ENCODE measurements at places on chromosomes 11 and 22.
A peak's percentile ranks its signal among the peaks of the same experiment; 100 is the strongest.

DNA sequence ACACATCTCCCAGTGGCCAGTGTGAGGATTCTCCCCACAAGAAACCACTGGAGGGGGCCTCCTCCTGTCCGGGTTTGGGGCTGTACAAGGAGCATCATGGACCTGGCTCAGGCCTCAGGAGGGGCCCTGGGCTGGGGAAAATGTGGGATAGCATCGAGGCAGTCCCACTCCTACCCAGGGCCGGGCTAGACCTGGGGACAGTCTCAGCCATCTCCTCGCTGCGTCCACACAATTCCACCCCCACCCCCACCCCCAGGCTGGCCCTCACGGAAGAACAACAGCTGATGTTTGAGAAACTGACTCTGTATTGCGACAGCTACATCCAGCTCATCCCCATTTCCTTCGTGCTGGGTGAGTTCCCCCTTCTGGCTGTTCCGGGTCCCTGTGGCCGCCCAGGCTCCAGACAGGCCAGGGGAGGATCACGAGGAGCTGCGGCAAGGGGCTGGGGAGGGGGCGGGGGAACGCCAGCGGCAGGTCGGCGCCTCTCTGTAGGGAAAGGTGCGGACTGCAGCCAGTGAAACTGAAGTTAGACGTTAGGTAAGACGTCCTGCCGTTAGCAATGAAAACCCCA is 4.8 kb downstream of the BEST1 start:
- DNase-seq: peak; percentile 88

- no peak for DNase-seq
These were observed 3.7 kb upstream of the XKR3 start for GRCh38 chr22:16828876-16829275.

GRCh38 chr11:60863550-60864521 is 3.5 kb upstream of the ZP1 start:
- DNase-seq: no peak

DNA sequence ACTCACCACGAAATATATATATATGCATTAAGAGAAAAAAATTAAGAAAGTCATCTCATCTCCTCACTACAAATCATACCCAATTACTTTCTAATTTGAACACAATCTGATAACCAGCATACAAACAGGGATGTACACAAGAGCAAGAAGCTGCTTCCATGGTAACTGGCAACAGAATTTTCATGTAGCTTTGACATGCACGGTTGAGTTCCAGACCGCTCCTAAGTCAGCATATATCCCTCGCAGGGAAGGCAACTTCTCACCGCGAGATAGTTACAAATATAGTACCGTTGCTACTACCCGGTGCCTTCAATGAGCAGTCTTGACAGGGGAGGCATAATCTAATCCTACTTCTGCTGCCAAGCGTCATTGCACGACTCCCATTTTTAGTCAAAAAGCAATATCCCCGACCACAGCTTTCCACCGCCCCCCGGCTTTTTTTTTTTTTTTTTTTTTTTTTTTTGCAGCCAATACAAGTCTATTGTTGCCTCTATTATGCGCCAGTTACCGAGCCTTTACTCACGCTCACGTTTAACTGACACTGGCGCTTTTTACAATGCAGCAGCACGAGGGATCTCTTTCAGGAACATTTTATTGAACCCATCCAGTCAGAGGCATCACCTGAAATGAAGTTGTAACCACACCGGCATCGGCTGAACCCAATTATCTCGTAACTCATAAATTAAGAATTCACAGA is 2.2 kb downstream of the CADM1 start:
- DNase-seq: no peak

GRCh38 chr22:29541845-29542244 is 11.7 kb downstream of the THOC5 start:
- DNase-seq: peak; percentile 68

Measured in Kasumi-1 (cell line).